ENCODE measurements at places on chromosomes 7 and 10.

- no peak for DNase-seq
Observed at GRCh38 chr7:133139350-133139749, 57.5 kb upstream of the CHCHD3 start.

DNA sequence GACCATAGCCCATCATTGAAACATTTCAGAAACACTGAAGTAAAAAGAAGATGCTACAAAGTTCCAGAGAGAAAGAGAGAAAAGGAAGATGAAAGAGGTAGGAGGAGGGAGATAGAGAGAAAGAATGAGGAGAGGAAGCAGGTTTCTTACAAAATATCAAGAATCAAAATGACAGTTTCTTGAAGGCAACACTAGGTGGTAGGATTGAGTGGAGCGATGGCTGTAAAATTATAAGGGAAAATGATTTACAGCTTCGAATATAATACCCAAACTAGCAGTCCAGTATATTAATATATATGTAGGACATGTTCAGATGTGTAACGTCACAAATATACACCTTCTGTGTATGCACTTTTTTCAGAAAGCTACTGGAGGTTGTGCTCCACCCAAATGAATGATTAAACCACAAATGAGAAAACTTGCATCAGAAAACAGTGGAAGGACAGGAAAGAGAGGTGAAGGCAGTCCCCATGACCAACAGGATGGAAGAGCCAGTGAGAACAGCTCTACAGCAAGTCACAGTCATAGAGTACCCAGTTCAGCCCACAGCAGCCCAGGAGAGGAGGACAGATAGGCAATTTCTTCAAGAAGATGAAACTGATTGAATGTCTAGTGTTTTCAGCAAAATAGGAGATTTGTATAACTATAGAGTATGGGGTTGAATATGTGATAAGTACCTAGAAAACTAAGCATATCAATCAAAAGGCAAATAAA lies 151.5 kb upstream of the TARP start:
- no peak for DNase-seq

- no peak for DNase-seq
Observed at GRCh38 chr7:7454000-7454399, 81.7 kb downstream of the COL28A1 start.

DNA sequence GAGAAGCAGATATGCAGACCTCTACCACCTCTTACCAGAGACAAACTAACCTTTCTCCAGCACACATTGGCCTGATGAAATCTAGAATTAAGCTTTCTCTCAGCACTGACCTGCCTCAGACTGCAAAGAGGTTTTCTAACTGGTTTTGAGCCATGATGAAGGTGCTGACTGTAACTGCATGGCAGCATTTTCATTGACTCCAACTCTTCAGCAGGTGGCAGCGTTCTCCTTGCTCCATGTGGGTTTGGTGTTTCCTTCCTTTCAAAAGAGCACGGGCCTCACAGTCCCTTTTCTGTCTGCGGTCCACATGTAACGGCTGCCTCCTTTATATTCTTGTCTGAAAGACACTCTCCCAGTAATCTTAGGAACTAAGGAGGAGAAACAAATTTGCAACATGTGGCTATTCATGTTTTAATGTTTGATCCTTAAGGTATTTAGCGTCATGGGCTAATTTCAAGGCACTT lies 12.6 kb downstream of the KLLN start:
- DNase-seq: no peak

- no peak for DNase-seq
Observed at GRCh38 chr7:78264105-78264504, 465.5 kb downstream of the PHTF2 start.

Measured in cortex of kidney (tissue), 1 donor.